ENCODE measurements at places on chromosomes 6 and 20.

DNA sequence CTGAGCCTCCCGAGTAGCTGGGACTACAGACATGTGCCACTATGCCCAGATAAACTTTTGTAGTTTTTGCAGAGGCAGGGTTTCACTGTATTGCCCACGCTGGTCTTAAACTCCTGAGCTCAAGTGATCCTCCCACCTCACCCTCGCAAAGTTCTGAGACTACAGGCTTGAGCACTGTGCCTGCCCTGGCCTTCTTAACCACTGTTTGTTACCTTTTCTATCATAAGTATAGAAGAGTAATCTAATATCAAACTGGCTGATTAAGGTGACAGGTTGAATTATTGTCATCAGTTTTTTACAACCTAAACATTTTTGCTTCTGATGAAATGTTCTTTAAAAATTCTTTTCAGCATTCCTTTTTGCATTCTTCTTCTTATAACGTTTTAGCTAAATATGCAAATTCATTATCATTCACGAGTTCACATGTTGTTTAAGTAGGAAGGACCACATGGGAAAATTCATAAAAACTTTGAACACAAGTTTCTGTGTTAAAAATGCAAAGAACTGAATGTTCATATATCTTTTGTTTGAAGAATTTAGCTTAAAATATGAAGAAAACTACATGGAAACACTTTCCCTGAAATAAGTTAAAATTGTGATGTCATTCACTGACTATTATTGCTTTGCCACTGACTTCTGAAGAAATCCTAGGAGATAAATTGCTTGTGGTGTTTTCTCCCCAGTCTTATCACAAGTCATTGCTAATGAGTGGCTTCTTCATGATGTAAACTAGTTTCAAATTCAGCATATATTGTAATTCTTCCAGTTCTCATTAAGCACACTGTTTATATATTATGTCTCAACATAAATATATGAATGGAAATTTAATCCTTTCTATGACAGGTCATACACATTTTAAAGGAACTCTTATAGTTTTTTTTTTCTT is 106.7 kb downstream of the ADGRB3 start:
- DNase-seq: peak; percentile 4

GRCh38 chr20:53247468-53248103 is 275.4 kb downstream of the TSHZ2 start:
- no peak for DNase-seq

GRCh38 chr20:18144541-18145099 is 7.0 kb downstream of the KAT14 start:
- DNase-seq: no peak

- DNase-seq: peak; percentile 31
These were observed 91.0 kb upstream of the FOXA2 start for GRCh38 chr20:22675341-22675740.

DNA sequence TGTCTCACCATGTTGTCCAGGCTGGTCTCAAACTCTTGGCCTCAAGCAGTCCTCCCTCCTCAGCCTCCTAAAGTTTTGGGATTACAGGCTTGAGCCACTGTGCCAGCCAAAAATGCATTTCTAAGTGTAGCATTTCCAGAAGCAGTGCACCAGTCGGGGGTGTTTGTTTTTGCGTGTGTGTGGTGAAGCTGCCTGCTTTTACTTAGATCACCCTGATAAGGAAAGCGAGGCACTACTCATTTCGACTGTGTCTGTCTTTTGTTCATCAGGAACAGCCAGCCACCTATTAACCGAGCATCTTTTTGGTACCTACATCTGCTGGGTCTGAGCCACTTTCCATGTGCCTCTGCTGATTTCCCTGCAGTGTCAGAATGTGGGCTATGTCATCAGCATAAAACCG is 18.7 kb downstream of the SIRT5 start:
- no peak for DNase-seq

DNA sequence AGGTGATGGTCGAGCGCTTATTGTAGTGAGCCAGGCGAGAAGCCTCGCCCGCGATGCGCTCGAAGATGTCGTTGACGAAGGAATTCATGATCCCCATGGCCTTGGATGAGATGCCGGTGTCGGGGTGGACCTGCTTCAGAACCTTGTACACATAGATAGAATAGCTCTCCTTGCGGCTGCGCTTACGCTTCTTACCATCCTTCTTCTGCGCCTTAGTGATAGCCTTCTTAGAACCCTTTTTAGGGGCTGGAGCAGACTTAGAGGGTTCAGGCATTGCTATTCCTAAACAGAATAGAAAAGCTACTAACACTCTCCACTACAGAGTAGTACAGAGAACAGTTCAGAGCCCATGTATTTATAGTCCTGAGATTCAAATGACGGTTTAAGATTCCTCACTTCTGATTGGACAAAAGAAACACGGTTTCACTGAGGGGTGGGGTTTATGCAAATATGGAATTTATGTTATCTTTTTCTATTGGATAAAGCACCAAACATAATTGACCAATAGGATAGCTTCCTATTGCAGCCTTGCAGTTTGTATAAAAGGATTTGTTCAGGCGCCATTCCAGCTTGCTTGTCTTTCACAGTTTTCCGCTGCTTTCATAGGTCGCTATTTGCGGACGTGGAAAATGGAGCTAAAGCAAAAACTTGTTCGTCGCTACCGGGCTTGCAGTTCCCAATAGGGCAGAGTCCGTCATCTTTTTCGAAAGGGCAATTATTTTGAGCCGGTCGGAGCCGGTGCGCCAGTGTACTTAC is 43.7 kb upstream of the HFE start:
- peak; percentile 99 for DNase-seq

GRCh38 chr6:137581019-137581707 is 87.0 kb upstream of the OLIG3 start:
- DNase-seq: peak; percentile 8

GRCh38 chr6:116059713-116060571 is 749 bp downstream of the FRK start:
- peak; percentile 48 for DNase-seq

DNA sequence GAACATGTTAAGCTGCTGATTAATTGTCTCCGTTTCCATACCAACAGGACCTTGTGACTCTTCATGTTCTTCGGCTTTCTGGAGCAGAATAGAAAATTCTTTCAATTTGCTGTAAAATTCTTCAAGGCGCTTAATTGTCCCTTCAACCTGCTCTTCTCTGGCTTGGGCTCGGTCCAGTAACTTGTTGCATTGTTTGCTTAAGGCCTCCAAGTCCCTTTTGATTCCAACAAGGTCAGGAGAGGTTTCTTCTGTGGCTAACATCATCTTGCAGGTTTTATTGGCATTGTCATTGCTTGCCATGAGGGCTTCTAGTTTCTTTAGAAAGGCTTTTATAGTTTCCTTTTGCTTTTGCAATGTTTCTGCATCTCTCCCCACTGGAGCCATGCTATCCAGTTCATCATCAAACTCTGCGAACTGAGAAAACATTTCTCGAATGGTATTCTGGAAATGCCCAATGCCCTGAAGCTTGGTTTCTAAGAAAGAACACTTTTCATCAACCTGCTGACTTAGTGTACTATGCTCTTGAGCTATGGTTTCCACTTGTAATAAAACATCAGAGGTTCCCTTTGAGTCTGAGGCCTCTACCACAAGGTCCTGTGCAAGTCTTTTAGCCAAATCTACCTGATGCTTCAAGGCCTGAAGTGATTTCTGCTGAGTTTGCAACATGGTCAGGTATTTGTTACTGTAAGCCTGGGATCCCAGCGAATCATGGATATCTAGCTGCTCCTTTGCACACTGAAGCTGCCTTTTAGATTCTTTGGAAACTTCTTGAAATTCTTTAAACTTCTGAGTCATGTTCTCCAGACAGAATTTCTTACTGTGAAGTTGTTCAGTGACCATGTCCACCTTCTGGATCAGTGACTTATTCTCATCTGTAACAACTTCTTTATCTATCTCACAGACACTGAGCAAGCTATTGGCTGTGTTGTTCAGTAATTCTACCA is 90.2 kb downstream of the DST start:
- no peak for DNase-seq

- DNase-seq: no peak
These were observed 454.3 kb downstream of the BTBD3 start for GRCh38 chr20:12371990-12372389.

GRCh38 chr6:168255283-168255881 is 64.2 kb downstream of the DACT2 start:
- no peak for DNase-seq

GRCh38 chr20:38604873-38605303 is 3.3 kb downstream of the ARHGAP40 start:
- no peak for DNase-seq

- DNase-seq: no peak
These were observed 12.4 kb downstream of the MTHFD1L start for GRCh38 chr6:150877928-150878327.

GRCh38 chr20:38601216-38602184 is at the start of gene ARHGAP40:
Gene ARHGAP40 (plus strand): TSS chr20:38601809.
- DNase-seq: peak; percentile 41

GRCh38 chr6:168050225-168050880 is 28.7 kb downstream of the FRMD1 start:
- no peak for DNase-seq

- no peak for DNase-seq
These were observed 5.9 kb upstream of the TCP11 start for GRCh38 chr6:35147026-35147425.

- no peak for DNase-seq
These were observed 101.8 kb downstream of the TRERF1 start for GRCh38 chr6:42349753-42350511.

DNA sequence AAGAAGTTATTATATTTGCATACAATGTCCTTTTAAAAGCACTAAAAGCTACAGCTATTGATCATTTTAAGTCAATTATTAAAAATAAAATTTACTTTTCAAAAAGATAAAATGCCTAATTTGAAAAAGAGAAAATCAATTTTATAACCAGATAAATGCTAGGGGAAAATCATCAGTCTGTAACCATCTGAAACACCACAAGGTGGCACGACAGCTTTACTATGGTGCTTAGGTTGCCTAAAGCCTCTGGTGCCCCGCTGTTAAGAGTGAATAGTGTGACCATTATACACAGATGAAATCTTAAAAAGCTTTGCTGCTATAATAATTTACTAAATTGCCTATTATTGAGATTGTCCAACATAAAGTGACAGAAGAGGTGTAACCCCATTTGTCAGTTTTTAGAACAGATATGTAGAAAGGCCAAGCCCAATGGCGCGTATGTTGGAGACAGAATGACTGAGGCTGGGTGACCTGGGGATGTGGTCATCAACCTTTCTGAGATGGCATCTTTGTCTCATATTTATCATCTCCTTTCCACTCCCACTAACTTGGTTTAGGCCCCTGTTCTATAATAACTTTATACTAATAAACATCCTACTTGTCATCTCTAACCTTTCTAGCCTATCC is 100.8 kb downstream of the MOXD1 start:
- DNase-seq: peak; percentile 69

GRCh38 chr6:169160855-169161560 is 92.6 kb downstream of the THBS2 start:
- no peak for DNase-seq

DNA sequence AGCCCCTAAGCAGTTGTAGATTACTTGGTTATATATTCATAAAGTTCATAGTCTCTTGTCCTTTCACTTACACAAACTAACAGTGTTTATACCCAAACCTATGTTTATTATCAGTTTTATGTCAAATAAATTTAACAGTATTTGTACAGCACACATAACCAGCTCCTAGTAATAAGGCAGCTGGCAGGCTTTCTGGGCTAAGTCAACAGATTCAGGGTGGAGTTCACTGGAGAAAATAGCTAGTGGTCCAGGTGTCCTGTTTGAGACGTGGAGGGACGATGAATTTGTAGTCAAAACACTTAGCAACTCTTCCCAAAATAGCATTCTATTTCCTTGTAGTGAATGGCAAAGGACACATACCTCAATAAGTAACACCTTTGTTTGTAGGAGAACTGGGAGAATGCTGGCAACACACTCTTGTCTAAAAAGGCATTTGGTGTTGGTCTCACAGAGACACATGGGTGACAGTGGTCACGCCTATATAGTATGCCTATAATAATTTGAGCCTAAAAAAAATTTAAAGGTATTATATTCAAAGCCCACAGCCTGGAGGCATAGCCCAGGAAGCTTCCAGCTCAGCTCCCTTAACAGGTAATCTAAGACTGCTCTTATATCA is 156.4 kb upstream of the CARMIL1 start:
- no peak for DNase-seq

- DNase-seq: no peak
These were observed 103.9 kb downstream of the ESR1 start for GRCh38 chr6:151911401-151911800.

GRCh38 chr20:44692932-44693480 is 22.2 kb upstream of the CCN5 start:
- DNase-seq: no peak

DNA sequence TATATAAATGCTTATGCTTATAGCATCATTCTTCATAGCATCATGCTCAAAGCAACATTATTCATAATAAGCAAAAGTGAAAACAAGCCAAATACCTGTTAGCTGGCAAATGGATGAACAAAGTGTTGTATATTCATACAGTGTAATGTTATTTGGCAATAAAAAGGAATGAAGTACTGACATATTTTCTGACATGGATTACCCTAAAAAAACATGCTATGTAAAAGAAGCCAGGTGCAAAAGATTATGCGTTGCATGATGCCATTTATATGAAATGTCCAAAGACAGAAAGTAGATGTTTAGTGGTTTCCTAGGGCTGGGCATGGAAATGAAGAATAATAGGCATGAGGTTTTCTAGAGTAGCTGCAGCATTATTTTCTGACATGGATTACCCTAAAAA is 77.1 kb downstream of the GFRA4 start:
- DNase-seq: no peak

GRCh38 chr6:155882527-155883333 is 427.1 kb upstream of the NOX3 start:
- no peak for DNase-seq

DNA sequence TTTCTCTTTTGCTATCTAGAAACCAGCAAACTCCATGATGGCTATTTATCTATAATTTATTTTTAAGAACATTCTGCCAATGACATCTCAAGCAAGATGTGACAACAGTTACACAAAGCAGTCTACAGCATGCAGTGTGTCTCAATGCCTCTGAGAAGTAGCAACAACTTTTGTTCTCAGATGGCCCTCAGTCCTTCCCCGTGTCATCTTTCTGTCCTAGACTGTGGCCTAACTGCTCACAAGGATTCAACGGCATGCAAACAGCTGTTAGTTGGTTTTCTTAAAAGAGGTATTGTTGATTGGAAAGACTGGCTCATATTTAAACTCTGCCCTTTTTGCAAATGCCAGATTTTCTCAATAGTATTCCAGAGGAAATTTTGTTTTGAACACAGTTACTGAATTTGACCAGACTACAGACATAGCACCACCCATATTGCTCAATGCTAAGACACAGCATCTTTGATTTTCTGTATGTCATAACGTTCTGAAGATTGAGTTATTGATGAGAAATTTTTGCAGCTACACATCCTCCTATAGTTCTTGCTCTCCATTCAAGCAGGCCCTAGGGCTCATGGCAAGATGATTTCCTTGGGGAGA is 26.1 kb upstream of the F13A1 start:
- DNase-seq: no peak
